ENCODE measurements at places on chromosomes 16 and 17.

- DNase-seq, result no peak
Observed at GRCh38 chr16:86495357-86495701, 15.0 kb upstream of the FOXF1 start.

- DNase-seq, result no peak
Observed at GRCh38 chr17:279776-280175, 72.8 kb downstream of the RPH3AL start.

DNA sequence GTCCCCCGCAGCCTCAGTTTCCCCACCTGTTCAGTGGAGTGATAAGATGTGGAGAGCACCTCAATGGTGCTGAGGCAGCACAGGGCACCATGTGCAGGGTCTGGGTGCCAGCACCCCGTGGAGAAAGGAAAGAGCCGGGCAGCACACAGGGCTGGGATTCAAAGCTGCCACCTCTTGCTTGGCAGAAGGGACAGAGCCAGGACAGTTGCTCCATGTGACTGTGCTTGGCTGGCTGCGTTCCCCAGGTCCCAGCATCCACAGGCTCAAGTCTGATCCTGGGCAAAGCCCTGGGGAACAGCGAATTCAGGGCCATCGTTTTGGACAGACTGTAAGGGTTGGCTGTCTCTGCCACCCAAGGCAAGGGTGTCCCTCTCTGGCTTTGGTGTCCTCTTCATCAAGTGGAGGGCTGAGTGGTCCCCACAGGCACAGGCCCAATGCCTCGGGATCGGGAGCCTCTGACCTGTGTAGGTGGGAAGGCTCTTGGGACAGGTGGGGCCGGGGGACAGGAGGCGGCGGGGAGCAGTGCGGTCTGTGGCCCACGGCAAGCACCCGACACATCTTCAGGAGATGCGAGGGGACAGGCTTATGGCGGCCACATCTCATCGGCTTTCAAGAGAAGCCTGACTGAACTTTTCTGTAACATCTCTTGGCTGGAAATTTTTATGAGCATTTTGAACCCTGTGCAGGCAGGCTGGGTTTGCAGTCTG is 8.5 kb downstream of the ZNF469 start:
- DNase-seq, result no peak

DNA sequence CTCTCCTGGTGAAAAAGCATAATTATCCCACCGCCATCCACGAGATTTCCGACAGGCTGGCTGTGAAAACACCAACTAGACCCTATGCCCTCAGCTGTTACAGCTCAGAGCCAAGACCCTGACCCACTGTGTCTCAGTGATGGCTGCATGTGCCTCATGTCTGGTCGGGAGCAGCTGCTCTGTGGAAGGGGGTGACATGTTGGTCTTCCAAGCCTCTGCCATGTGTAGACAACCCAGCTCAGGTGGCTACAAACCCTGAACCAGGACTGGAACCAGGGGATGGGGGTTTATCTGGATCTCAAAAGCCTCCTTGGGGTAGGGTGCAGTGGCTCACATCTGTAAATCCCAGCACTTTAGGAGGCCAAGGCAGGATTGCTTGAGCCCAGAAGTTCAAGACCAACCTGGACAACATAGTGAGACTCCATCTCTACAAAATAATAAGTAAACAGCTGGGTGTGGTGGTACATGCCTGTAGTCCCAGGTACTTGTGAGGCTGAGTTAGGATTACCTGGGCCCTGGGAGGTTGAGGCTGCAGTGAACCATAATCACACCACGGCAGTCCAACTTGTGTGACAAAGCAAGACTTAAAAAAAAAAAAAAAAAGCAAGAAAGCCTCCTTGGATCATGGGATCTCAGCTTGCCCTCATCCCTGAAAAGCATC is 220.3 kb downstream of the CPPED1 start:
- no peak for DNase-seq

GRCh38 chr16:12502676-12503075 is 301.0 kb downstream of the CPPED1 start:
- no peak for DNase-seq

DNA sequence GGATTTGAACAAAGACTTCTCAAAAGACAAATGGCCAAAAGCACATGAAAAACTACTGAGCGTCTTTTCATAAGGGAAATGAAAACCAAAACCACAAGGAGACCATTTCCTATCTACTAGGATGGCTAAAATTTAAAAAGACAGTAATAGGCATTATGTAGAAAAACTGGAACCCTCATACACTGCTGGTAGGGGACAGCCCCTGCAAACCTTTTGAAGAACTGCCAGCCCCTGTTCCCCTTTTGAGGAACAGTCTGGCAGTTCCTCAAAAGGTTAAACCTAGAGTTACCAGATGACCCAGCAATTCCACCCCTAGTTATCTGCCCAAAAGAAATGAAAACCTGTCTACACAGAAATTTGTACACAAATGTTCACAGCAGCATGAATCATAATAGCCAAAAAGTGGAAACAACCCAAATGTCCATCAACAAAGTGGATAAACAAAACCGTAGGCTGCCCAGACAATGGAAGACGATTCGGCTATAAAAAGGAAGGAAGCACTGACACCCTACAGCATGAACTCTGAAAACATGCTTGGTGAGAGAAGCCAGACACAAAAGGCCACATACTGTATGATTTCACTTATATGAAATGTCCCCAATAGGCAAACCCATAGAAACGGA is 22.9 kb downstream of the CDIP1 start:
- DNase-seq, result no peak

- DNase-seq, result no peak
Observed at GRCh38 chr17:81258292-81258691, 19.2 kb downstream of the NDUFAF8 start.

- no peak for DNase-seq
Observed at GRCh38 chr17:13646411-13646810, 44.7 kb upstream of the HS3ST3A1 start.

DNA sequence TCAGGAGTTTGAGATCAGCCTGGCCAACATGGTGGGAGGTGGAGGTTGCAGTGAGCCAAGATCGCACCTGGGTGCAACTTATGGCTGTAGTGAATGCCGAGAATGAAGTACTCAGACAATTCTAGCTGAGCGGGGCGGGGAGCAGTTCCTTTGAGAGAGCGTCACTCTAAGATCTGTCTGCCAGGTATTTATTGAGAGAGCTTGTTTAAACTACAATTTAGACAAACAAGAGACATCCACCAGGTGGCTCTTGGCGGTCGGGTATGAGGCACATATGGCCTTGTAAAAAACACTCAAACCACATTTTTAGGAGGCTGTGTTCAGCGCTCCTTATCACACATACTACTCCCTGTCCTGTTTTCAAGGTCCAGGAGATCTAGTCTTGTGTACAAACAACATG is 40.6 kb upstream of the CDH1 start:
- no peak for DNase-seq

- no peak for DNase-seq
Observed at GRCh38 chr16:88669980-88670379, 7.1 kb upstream of the MVD start.

DNA sequence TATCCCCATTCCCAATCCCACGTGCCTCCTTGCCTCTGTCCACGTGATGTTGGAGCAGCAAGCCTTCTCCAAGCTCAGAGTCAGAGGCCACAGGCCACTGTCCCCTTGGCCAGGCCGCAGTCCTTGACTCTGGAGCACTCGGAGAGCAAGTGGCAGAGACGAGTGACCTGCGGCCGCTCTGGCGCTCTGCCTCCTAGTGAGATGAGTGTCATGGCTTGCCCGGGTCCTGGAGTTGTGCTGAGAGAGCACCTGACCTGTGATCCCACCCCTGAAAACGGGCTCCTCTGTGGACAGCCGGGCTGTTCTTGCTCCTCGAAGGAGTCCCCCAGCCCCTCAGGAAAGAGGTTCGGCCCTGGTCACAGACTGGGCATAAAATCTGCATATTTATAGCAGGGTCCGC is 10.0 kb upstream of the FASN start:
- no peak for DNase-seq

GRCh38 chr17:77772461-77772897 is 186.0 kb upstream of the TNRC6C start:
- no peak for DNase-seq

DNA sequence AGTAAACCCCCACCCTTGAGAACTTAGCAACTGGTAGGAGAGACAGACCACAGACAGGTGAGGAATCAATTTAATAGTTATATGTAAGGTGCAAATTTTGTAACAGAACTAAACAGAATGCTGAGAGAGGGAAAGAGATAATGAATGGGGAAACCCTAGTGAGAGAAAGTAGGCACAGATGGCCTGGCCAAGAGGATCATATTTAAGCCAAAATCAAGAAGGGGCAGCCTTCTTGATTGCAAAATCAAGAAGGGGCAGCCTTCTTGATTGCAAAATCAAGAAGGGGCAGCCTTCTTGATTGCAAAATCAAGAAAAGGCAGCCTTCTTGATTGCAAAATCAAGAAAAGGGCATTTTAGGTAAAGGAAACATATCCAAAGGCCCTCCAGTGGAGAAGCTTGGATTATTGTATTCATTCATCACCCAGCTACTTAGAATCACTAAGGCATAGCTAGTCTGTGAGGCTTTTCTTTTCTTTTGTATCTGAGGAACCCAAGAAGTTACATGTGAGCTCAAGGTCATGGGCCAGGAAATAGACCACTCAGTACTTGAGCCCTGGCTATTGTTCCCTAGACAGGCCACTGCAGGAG is 190.6 kb downstream of the CYLD start:
- no peak for DNase-seq

DNA sequence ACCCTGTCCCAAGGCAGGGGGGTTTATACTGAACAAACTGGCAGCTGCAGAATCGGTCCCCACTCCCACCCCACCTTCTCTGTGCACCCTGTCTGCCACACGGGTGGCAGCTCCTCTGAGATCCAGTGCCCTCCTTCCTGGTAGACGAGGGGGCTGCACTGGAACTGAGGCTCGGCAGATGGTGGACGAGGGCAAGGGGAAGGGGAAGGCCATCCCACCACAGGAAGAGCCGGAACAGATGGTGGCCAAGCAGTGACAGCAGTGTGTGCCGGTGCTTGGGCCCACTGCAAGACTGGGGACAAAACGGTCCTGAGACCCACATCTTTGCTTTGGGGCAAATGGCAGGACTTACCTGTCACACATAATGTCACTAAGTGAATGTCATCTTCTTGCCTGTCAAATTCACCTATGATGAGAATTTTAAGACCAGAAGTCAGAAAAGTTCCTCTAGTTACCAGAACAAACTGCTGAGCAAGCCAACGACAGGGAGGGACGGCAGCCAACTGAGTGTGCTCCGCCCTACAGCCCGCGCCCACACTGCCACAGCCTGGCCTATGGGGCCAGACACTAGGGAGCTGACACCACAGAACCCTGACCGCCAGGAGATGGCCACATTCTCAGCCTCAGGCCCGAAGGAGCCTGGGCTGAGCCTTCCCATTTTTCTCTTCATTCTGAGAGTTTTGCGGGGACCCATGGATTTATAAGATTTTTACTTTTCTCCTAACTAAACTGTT is 14.4 kb downstream of the NTAN1 start:
- peak; percentile 37 for DNase-seq

DNA sequence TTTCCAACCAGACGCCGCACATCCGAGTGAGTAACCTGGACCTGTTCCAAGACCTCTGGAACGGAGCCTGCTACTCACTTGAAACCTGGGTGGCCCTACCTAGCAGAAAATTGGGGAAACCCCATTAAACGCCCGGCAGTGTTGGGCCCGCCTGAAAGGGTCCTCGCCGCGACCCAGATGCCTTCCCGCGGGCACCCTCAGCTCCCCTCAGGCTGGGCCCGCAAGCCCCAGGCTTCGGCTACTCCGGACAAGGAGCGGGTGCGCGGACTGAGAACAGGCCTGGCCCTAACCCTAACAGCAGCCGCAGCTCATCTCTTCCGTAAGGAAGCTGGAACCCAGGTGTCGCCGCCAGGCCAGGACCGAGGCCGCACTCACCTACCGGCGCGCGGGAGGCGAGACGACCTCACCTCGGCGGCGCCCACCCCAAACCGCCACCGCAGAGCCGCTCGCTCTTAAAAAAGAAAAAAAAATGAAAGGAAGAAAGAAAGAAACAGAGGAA is 344 bp downstream of the PSME3IP1 start:
- peak; percentile 81 for DNase-seq

- DNase-seq, result no peak
Observed at GRCh38 chr17:69654981-69655855, 240.7 kb downstream of the MAP2K6 start.

- DNase-seq, result no peak
Observed at GRCh38 chr17:78268951-78269905, 37.8 kb downstream of the TMEM235 start.

DNA sequence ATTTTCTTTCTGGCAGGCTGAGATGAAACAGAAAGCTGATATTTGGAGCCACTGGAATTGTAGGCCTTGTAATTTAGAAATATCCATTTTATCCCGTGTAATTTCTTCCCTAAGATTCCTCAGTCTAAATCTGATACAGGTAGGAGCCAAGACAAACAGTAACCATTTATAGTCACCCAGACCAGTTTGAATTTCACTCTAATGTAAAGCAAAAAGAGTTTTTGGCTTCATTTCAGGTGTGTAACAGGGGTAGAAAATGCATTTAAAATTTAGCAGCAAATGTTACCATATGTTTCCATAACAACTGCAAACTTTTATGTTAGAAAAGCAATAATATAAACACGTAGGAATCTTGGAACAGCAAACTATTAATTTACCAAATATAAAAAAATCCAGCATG is 249.4 kb downstream of the FTO start:
- no peak for DNase-seq

GRCh38 chr16:15972046-15972868 is 22.8 kb downstream of the ABCC1 start:
- no peak for DNase-seq

- DNase-seq, result no peak
Observed at GRCh38 chr17:20084621-20085282, 75.6 kb downstream of the SPECC1 start.

- no peak for DNase-seq
Observed at GRCh38 chr16:57530522-57531252, 5.7 kb downstream of the CCDC102A start.

- no peak for DNase-seq
Observed at GRCh38 chr16:19073344-19073743, 5.9 kb downstream of the COQ7 start.

DNA sequence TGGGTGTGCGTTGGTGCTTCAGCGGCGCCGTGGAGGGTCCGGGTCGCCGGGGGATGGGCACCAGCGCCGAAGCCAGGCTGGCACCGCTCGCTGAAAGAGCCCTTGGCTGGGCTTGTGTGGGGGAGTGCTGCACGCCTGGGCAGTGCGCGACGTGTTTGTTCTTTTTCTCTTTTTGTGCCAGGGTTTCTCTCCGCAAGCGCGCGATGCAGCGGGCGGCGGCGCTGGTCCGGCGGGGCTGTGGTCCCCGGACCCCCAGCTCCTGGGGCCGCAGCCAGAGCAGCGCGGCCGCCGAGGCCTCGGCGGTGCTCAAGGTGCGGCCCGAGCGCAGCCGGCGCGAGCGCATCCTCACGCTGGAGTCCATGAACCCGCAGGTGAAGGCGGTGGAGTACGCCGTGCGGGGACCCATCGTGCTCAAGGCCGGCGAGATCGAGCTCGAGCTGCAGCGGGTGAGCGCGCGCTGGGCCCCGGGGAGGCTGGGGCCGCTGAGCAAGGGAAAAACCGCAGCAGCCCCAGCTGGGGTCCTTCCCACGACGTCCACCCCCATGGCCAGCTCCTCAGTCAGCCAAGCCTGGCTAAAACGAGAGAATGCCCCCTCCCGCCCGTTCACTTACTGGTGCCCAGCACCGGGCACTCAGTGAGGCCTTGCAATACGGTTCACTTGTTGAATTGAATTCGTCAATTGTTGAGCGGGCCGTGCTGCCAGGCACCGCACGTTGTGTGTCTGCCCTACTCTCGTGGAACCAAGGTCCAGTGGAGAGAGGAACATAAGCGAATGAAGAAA is 541 bp downstream of the GPT2 start:
- DNase-seq, result peak; percentile 85

Measured in C1 segment of cervical spinal cord (tissue), 14 donors.